GOT3 (cell line): ENCODE measurements at places on chromosomes 3 and 15.

- no peak for DNase-seq
Measured at GRCh38 chr3:113514265-113514769, 639 bp downstream of the SPICE1 start.

GRCh38 chr3:155070316-155070715 is 9.8 kb upstream of the MME start:
- no peak for DNase-seq

DNA sequence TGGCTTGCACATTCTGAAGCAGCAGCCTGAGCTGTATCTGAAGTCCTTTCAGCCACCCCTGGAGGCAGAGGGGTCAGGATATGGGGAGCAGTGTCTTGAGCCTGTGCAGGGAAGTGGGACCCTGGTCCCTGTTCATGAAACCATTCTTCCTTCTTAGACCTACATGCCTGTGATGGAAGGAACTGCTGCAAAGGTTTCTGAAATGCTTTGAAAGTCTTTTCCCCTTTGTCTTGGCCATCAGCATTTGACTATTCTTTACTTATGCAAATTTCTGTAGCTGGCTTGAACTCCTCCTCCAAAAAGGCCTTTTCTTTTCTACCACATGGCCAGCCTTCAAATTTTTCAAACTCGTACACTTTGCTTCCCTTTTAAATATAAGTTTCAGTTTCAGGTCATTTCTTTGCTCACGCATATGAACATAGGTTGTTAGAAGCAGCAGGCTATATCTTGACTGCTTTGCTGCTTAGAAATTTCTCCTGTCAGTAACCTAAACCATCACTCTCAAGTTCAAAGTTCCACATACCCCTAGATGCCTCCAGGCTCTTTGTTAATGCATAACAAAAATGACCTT is 62.3 kb downstream of the GALK2 start:
- no peak for DNase-seq

DNA sequence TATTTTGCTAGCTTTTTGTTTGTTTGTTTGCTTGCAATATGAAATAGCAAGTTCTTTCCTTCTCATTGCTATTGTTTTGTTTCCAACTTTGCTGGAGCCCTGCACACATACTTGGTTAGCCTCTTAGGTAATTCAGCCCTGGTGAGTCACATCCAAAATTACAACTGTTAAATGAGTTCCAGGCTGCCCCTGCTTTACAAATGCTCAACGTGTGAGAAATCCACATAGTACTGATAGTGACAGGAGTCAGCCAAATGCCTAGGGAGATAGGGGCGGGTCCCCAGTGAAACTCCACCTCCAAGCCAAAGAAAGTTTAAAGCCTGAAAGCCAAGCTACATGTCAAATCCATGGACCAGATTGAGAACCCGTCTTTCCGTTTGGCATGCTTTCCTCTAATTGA is 81.3 kb upstream of the RNF7 start:
- no peak for DNase-seq

DNA sequence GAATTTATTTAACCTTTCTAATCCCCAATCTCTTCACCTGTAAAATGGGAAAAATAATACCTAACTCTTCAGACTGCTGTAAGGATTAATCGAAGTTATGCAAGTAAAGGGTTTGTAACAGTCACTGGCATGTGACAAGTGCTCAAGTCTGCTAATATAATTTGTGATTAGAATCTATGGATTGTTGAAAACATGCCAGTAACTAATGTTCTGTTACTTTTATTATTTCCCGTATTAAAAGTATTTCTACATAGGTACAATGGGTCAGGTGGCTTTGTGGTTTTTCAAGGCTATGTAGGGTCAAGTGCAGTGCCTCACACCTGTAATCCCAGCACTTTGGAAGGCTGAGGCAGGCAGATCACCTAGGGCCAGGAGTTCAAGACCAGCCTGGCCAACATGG is 29.4 kb downstream of the ULK4 start:
- DNase-seq: no peak
